A172 (cell line): ENCODE measurements at places on chromosomes 12 and 14. TPM values are rescaled to one million over a fixed set of nuclear protein-coding genes. Genes with fewer than 3 reads are reported as not detected.

IAPP gene
- total RNA-seq, result not detected in 2 replicates

DLGAP5 gene
- total RNA-seq, result 49.8 and 58.4 TPM in 2 replicates

HOXC5 gene
- total RNA-seq, result 0.57 TPM in 1 of 2 replicates, not detected in the other

AKAP3 gene
- 0.14 TPM in 1 of 2 replicates, not detected in the other for total RNA-seq

MANSC4 gene
- total RNA-seq, result not detected in 2 replicates

CIT gene
- total RNA-seq, result 25.2 and 34.4 TPM in 2 replicates

PLEKHG7 gene
- total RNA-seq, result not detected in 2 replicates

AGAP2 gene
- 0.02 and 0.55 TPM in 2 replicates for total RNA-seq

CIDEB gene
- not detected in 2 replicates for total RNA-seq

CD69 gene
- not detected in 2 replicates for total RNA-seq

BDKRB2 gene
- 0.89 and 0.93 TPM in 2 replicates for total RNA-seq

RIPK3 gene
- not detected in 2 replicates for total RNA-seq

INHBE gene
- total RNA-seq, result 0.14 and 0.17 TPM in 2 replicates

SYT10 gene
- not detected in 2 replicates for total RNA-seq

SLCO1A2 gene
- total RNA-seq, result 2.6 and 4.8 TPM in 2 replicates

ARHGAP9 gene
- total RNA-seq, result 0.43 and 0.79 TPM in 2 replicates

RNASE1 gene
- not detected in 2 replicates for total RNA-seq

PTPRO gene
- not detected in 2 replicates for total RNA-seq

CMAS gene
- 40.7 and 62.5 TPM in 2 replicates for total RNA-seq

KLRD1 gene
- not detected in 2 replicates for total RNA-seq

RERG gene
- not detected in 2 replicates for total RNA-seq

SLC4A8 gene
- 7.5 and 14.4 TPM in 2 replicates for total RNA-seq

TEAD4 gene
- 9.4 and 17.2 TPM in 2 replicates for total RNA-seq

IKBIP gene
- total RNA-seq, result 86.7 and 120 TPM in 2 replicates

TSPAN19 gene
- total RNA-seq, result not detected in 2 replicates

PRKAG1 gene
- 71.9 and 98.1 TPM in 2 replicates for total RNA-seq

CPNE6 gene
- total RNA-seq, result not detected in 2 replicates

LYZ gene
- 0.07 and 2.3 TPM in 2 replicates for total RNA-seq

EMP1 gene
- 28.7 and 41.0 TPM in 2 replicates for total RNA-seq

TRPV4 gene
- total RNA-seq, result not detected in 2 replicates

NXPH4 gene
- total RNA-seq, result 5.3 and 5.8 TPM in 2 replicates

PLA2G1B gene
- total RNA-seq, result not detected in 2 replicates

PTPN21 gene
- total RNA-seq, result 5.3 and 10.1 TPM in 2 replicates

NELL2 gene
- total RNA-seq, result 0.72 and 3.8 TPM in 2 replicates

KRT75 gene
- total RNA-seq, result 0.07 TPM in 1 of 2 replicates, not detected in the other

KRT86 gene
- total RNA-seq, result 1.5 and 1.6 TPM in 2 replicates

WNT5B gene
- total RNA-seq, result 10.1 and 10.3 TPM in 2 replicates

HSP90B1 gene
- total RNA-seq, result 431 and 544 TPM in 2 replicates

DCP1B gene
- total RNA-seq, result 4.9 and 9.6 TPM in 2 replicates

KRT78 gene
- total RNA-seq, result not detected in 2 replicates
